H4 (cell line): ENCODE measurements at places on chromosomes 13 and 19. TPM values are rescaled to one million over a fixed set of nuclear protein-coding genes. Genes with fewer than 3 reads are reported as not detected.

The HSD17B14 gene
- not detected in 2 replicates for total RNA-seq

The ANGPTL4 gene
- 0.19 TPM in 1 of 2 replicates, not detected in the other for total RNA-seq

The PRODH2 gene
- total RNA-seq, result not detected in 2 replicates

The N4BP2L1 gene
- 0.15 TPM in 1 of 2 replicates, not detected in the other for total RNA-seq

The IGSF23 gene
- total RNA-seq, result not detected in 2 replicates

The FAM124A gene
- 0.55 and 1.0 TPM in 2 replicates for total RNA-seq

The KLK12 gene
- total RNA-seq, result not detected in 2 replicates

The DENND1C gene
- 0.19 TPM in 1 of 2 replicates, not detected in the other for total RNA-seq
